Bronchial epithelial cell (primary cell): ENCODE measurements at places on chromosomes 3 and 15. TPM values are rescaled to one million over a fixed set of nuclear protein-coding genes. Genes with fewer than 3 reads are reported as not detected.

The KBTBD13 gene
- not detected in 2 replicates for total RNA-seq

The CDHR4 gene
- not detected in 2 replicates for total RNA-seq

The TAGLN3 gene
- 0.77 and 1.8 TPM in 2 replicates for total RNA-seq

The STAB1 gene
- under 0.01 and 0.13 TPM in 2 replicates for total RNA-seq

The ZNF35 gene
- total RNA-seq = 14.0 and 14.5 TPM in 2 replicates

The SNRPA1 gene
- total RNA-seq = 21.6 and 22.7 TPM in 2 replicates

The PAK6 gene
- total RNA-seq = 11.6 and 11.8 TPM in 2 replicates

The EIF2A gene
- 88.8 and 222 TPM in 2 replicates for total RNA-seq

The STRIT1 gene
- total RNA-seq = not detected in 2 replicates

The PLSCR2 gene
- 0.26 TPM in 1 of 2 replicates, not detected in the other for total RNA-seq

The DUOXA2 gene
- total RNA-seq = 0.13 TPM in 1 of 2 replicates, not detected in the other

The AHSG gene
- 0.13 TPM in 1 of 2 replicates, not detected in the other for total RNA-seq

The IL17RB gene
- total RNA-seq = not detected in 2 replicates

The TRPM1 gene
- total RNA-seq = under 0.01 and 0.13 TPM in 2 replicates

The ARNT2 gene
- total RNA-seq = 0.13 and 0.26 TPM in 2 replicates

The FETUB gene
- total RNA-seq = 0.38 TPM in 1 of 2 replicates, not detected in the other

The SCAANT1 gene
- not detected in 2 replicates for total RNA-seq

The ROBO2 gene
- 0.26 and 0.79 TPM in 2 replicates for total RNA-seq

The RETNLB gene
- not detected in 2 replicates for total RNA-seq
